Common myeloid progenitor, CD34-positive (primary cell): ENCODE measurements at places on chromosomes 6 and 20.

DNA sequence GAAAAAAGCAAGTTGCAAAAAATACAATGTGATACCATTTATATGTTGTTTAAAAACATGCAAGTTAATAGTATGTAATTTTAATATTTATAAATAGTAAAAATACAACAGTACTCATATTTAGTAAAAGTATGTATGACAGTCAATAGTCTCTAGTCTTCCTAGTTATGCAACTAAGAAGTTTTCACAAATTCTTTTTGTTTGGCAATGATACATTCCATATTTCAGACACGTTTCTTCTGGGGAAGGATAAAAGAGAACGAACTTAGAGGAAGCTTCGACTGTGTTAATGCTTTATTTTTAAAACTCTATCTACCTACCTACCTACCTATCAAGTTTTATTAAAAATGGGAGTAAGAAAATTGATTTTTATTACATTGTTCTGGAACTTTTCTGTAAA lies 77.7 kb downstream of the UBE3D start:
- no peak for DNase-seq

- peak; percentile 85 for DNase-seq
Observed at GRCh38 chr20:10218536-10219451, at the start of gene SNAP25. SNAP25 (plus strand) TSS chr20:10218830; CDS start chr20:10275492, 56,662 bp downstream.

DNA sequence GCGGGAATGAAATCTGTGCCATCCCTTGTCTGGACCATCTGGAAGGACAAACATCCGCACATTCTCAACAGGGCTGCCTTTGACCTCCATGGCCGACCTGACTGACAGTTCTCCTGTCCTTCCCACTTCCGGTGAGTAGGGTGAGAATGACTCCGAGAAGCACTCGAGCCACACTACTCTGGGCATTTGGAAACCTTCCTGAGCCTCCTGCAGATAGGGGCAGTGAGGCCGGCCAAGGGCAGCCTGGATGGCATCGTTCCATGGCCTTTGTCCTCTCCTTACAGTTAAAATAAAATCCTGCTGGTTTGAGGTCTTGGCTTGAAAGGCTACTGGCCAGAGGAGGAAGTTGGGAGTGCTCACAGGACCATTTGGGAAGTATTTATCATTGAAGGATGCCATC lies 70.9 kb upstream of the QKI start:
- DNase-seq = no peak

- DNase-seq = peak; percentile 19
Observed at GRCh38 chr6:684831-685636, 7.9 kb downstream of the EXOC2 start.

- peak; percentile 74 for DNase-seq
Observed at GRCh38 chr6:40543146-40543545, 44.0 kb downstream of the LRFN2 start.

GRCh38 chr20:46151936-46152335 lies 33.8 kb downstream of the CD40 start:
- DNase-seq = no peak

- peak; percentile 45 for DNase-seq
Observed at GRCh38 chr20:5316188-5317158, at the start of gene PROKR2. PROKR2 (minus strand) TSS chr20:5316954; CDS start chr20:5314369, 2,585 bp downstream.

GRCh38 chr6:135250751-135251497 lies 69.8 kb downstream of the MYB start:
- DNase-seq = no peak

DNA sequence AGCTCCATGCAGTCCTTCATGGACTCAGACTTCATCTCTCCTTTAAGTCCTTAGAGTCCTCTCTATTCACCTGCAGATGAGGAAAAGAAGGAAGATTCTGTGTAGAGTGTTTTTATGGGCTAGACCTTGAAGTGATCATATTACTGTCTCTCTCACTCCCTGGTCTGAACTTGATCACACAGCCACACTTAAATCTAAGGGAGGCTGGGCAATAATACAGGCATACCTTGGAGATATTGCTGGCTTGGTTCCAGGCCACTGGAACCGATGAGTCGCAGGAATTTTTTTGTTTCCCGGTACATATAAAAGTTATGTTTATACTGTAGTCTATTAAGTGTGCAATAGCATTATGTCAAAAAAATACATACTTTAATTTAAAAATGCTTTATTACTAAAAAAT lies 59.2 kb upstream of the FOXO3 start:
- no peak for DNase-seq

GRCh38 chr6:170227996-170228945 lies 62.6 kb downstream of the DLL1 start:
- DNase-seq = no peak

DNA sequence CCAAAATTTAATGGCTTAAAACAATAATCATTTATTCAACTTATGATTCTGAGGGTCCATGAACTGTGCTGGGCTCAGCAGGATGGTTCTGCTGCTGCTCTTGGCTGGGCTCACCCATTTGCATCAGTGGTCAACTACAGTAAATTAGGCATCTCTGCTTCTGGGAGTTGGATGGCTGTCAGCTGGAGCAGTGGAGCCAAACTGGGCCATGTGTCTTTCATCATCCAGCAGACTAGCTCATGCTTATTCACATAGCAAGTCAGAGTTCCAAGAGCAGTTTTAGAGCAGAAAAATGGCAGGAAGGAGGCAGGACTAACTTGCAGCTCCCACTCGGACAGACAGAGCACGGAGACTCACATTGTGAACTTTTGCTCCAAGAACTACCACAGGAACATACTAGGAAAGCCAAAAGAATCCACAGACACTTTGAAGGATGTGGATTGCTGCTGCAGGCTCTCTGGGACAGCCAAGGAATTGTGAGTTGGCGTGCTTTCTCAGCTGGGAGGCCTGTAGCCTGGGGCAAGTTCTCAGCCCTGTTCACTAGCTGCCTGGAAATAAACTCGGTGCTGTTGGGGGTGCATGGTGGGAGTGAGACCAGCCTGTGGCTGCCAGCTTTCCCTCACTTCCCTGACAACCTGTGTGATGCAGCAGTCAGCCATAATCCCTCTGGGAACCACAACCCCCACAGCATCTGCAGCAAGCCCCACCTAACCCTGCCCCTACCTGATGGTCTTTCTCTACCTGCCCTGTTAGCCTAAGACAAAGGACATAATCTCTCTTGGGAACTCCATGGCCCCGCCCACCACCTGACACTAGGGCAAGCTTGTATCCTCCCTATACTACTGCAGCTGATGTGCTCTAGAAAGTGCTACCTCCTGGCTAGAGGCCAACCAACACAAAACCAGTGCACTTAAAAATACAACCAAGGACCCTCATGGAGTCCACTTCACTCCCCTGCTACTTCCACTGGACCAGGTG lies 129.0 kb downstream of the JPH2 start:
- no peak for DNase-seq

- peak; percentile 52 for DNase-seq
Observed at GRCh38 chr6:106546261-106546690, 83.0 kb downstream of the RTN4IP1 start.

DNA sequence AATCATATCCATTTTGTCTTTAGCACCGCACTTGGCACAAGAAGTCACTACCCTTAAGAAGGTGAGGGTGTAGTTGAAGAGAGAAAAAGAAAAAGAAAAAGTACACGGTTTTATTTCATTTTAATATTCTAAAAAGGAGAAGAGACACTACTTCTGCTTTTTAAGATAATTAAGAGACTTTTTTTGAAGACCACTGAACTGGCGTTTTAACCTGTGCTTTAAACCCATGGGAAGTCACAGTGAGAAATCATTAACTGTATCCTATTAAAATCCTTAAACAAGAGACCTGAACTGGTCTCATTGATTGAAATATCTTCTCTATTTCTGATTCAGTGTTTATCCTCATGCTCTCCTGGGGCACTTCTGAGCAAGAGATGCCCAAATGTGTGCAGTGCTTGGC lies 243.5 kb downstream of the TMEM242 start:
- DNase-seq = no peak

GRCh38 chr20:60137657-60138245 lies 179.5 kb downstream of the CDH26 start:
- DNase-seq = peak; percentile 69

DNA sequence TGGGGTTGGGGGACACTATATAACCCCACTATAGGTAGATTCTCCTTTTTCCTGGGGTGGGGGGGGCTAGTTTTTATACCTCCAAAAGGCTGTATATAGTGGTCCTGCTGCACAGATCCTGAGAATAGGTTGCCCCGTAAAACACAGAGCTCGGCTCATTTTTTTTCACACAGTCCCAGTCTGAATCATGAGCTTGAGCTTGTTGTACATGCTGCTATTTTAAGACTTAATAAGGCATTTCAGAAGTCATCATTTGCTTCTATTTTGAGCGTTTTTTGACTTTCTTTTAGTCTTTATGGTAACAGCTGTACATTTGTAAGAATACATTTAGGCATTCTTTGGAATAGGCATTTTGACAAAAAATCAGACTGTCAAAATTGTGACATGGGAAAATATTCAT lies 30.5 kb downstream of the SLC9A8 start:
- DNase-seq = no peak

DNA sequence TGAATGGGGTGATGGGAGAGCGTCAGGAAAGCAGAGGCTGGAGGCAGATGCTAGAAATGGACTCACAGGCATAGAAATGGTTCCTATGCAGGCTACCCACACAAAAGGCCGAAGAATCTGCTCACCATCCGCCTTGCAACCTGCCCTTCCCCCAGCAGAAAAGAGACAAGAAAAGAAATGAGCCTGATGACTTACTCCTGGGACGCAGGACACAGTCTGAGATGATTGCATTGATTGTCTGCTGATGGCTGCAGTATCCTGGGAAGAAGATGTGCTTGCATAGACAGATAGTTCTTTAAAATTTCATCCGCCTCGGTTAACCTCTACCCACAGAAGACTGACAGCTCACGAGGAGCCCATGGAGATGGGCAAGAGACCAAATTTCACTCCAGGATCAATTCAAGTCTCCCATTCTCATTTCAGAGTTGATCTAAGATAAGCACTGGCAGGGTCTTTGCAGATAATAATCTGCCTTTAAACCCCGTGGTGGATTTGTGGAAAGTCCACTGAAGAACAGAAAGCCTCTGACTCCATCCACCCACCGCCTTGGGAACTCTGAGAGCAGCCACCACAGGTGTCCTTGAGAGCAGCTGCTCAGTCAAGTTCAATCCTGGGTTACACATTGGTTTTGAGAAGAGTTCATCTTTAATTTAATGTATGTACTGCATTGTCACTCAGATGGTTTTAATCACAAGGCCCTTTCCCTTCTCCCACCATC lies 7.2 kb downstream of the AGPAT4 start:
- no peak for DNase-seq

GRCh38 chr6:106286746-106287145 lies 38.8 kb downstream of the ATG5 start:
- no peak for DNase-seq

DNA sequence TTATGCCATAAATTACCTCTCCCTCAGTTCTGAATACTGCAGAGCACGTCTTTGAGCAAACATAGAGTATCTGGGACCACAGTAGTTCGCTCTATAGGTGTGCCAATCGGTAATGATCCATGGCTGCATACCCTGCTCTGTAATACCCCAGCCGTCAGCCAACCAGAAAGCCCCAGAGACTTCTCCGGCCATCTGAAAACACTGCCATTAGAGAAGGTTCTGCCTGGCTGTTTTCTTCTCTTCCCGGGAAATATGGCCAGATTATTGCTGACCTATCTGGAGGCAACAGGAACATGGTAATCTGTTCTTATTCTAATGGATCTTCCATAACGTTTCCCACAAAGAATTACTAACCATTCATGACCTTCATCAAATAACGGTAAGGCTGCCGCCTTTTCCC lies 139.9 kb downstream of the RPS12 start:
- no peak for DNase-seq

DNA sequence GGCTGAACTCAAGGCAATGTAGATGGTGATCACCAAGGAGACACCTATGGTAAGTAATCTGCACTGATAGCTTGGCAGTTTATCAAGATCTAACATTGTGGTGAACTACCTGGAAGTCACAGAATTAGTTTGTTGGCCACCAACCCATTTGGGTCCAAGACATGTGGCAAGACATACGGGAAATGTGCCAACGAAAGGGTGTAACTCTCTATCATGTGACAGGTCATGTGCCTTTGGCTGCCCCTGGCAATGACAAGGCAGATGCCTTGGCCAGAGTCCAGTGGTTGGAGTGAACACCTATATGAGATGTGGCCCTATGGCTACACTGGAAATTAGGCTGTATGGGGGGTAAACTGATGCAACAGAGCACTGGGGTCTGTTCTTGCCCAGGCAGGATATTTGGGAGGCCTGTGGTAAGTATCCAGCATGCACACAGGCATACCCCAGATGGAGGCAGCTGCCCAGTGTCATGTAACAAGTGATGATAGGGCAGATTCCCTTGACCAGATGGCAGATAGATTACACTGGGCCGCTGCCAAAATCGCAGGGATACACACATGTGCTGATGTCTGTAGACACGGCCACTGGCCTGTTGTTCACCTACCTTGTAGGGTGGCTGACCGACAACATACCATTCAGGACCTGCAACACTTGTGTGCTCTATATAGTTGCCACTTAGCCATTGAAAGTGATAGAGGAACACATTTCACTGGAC lies 35.5 kb upstream of the HSF2 start:
- no peak for DNase-seq

- DNase-seq = peak; percentile 31
Observed at GRCh38 chr6:117346142-117346930, 79.4 kb downstream of the ROS1 start.

DNA sequence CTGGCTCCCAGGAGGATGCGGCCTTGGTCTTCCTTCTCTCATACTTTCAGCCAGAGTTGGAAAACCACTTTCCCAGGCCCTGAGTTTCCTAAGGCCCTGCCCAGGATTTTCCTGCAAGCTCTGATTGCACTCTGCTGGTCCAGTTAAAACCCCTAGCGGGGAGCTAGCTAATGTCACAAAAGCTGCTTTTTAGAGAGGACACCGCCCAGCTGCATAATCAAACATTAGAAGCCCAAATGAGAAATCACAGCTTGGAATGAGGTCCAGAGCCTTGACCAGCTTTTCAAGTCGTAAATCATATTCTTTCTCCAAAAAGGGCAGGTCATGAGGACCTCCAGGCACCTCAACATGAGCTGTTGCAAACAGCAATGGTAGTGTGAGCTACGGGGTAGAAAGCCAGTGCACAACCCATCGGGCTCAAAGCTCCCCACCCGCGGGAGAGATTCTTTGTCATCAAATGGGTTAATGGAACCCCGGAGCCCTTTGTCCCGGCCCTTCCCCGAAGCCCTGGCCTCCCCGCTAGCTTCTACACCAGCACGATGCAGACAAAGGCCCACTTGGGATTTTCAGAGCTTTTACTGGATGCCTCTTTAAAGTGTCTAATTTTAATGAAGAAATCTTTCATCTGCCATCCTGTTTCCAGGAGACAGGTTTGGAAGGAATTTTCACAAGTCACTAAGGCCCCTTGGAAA lies 134.0 kb downstream of the SCML4 start:
- no peak for DNase-seq

- DNase-seq = no peak
Observed at GRCh38 chr20:48154040-48154765, 368.9 kb upstream of the SULF2 start.

GRCh38 chr6:105400501-105400900 lies 2.4 kb downstream of the PREP start:
- no peak for DNase-seq

- no peak for DNase-seq
Observed at GRCh38 chr20:61850457-61850856, 215.2 kb downstream of the TAF4 start.

- DNase-seq = no peak
Observed at GRCh38 chr6:67736161-67736560, 898.9 kb upstream of the ADGRB3 start.

GRCh38 chr20:9329355-9330101 lies 184.9 kb upstream of the LAMP5 start:
- no peak for DNase-seq
